ENCODE measurements at places on chromosomes 6 and 20.

DNA sequence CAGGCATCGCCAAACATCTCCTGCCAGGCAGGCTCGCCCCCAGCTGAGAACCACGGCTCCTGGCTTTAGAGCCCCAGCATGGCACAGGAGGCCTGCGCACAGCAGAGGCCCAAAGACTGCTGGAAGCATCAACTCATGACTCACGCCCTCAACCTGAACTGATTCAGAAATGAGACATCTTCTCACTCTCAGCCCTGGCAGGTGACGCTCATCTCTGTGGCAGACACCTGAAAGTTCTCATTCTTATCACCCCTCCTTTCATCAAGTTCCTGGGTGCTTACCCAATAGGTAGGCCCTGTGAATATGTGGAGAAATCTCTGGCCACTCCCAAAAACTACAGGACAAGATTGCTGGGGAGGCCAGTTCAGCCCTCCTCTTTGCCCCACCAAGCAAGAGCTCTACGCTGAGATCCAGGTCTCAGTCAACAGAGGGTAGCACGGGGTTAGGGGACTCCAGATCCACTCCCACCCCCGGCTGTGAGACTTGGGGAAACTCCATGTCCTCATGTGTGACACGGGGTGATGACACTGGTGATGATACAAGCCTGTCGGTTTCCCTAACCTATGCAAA lies 11.3 kb downstream of the NFATC2 start:
- peak; percentile 60 for DNase-seq

DNA sequence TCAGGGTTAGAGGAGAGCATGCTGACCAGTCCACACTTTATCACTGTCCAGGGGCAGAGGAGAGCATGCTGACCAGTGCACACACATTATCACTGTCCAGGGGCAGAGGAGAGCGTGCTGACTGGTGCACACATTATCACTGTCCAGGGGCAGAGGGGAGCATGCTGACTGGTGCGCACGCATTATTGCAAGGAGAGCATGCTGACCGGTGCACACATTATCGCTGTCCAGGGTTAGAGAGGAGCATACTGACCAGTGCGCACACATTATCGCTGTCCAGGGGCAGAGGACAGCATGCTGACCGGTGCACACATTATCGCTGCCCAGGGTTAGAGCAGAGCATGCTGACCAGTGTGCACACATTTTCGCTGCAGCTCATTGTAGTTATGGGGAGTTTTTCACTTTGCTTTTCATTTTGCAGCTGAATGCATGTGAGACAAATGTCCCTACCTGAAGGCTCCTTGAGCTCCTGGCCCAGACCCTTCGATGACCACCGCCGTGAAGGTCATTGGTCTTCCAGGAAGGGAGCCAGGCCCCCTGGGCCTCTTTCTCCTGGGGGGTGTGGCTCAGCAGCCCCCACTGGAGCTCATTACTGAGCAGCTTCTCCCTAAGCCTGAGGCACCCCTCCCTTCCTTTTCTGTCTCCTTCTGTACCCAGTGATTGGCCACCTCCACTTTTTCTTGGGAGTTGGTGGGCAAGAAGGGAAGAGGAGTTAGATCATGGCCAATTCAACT lies 178.8 kb upstream of the AFDN start:
- DNase-seq: no peak

- no peak for DNase-seq
These were observed 123.9 kb downstream of the MAFB start for GRCh38 chr20:40565001-40565681.

DNA sequence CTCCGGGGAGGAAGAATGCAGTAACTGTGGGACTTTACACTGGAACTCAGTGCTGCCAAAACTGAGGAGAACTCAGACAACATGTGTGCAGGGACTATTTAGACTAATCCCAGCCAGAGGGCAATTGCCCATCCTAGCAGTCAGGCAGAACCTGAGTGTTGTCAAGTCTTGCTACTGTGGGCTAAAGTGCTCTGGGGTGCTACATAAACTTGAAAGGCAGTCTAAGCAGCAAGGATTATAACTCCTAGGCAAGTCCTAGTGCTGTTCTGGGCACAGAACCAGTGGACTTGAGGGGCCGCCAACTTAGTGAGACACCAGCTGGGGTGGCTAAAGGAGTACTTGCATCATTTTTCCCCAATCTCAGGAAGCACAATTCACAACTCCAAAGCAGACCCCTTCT lies 363.8 kb upstream of the PTCHD4 start:
- DNase-seq: no peak

- DNase-seq: no peak
These were observed 795.1 kb upstream of the HS3ST5 start for GRCh38 chr6:115137910-115138309.

GRCh38 chr6:158662954-158663624 lies 13.2 kb downstream of the SYTL3 start:
- DNase-seq: no peak

DNA sequence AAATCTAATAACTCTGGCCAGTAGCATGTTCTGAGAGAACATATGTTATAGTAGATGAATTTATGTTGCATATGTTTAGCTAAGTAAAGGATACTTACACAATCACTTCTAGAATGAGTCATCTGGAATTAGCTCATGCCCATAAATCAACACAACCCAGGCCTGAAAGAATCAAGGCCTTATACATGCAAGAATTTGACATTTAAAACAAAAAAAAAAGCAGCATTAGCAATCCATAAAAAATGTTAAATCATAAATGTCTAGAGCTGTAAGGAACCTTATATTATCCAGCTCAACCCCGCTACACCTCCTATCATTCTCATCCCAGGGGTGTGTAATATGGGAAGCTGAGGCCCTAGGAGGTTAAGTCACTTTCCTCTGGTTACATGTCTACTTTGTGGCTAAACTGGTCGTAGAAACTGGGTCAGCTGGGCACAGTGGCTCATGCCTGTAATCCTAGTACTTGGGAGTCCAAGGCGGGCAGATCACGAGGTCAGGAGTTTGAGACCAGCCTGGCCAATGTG lies 105.2 kb upstream of the CARMIL1 start:
- no peak for DNase-seq

DNA sequence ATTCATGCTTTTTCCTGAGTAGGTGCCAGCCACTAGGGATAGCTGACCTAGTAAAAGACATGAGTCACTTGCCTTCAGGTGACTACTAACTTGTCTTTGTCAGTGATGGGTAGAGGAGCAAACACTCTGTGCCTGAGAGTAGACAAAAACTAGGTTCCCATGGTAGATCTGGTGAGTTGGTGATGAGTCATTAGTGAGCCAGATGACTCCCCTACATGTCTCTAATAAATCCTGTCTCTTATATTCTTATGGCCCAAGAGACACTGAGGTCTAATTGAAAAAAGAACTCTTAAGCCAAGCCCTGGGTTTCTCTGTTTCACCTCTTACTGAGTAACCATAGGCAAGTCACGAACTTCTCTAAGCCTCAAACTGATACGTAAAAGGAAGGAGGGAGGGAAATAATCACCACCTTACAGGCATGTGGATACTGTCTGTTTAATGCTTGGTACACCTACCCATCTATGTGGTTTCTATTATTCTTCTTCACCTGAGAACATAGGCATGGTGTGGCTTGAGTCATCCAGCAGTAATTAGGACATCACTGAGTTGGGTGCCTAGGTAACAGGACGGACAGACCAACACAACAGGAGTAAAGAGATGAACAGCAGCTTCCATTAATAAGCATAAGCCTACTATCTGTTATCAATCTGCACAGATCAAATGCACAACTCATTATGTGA lies 20.3 kb downstream of the TTPAL start:
- no peak for DNase-seq

Data from activated CD4-positive, CD25-positive, alpha-beta regulatory T cell treated with anti-CD3 and anti-CD28 coated beads, Interleukin-2, amount 50 U/mL, for 16 hours (primary cell).